ENCODE measurements at places on chromosomes 7 and 10.
A peak's percentile ranks its signal among the peaks of the same experiment; 100 is the strongest.

GRCh38 chr10:17278607-17279240 lies 50.7 kb downstream of the VIM start:
- H3K4me3 ChIP-seq = no peak overlapping the region
- no peak overlapping the region for H3K27ac ChIP-seq
- no peaks in the 10 kb centered on the region for H3K27me3 ChIP-seq
- no peaks in the 10 kb centered on the region for H3K4me1 ChIP-seq
- H3K36me3 ChIP-seq = no peaks in the 10 kb centered on the region

DNA sequence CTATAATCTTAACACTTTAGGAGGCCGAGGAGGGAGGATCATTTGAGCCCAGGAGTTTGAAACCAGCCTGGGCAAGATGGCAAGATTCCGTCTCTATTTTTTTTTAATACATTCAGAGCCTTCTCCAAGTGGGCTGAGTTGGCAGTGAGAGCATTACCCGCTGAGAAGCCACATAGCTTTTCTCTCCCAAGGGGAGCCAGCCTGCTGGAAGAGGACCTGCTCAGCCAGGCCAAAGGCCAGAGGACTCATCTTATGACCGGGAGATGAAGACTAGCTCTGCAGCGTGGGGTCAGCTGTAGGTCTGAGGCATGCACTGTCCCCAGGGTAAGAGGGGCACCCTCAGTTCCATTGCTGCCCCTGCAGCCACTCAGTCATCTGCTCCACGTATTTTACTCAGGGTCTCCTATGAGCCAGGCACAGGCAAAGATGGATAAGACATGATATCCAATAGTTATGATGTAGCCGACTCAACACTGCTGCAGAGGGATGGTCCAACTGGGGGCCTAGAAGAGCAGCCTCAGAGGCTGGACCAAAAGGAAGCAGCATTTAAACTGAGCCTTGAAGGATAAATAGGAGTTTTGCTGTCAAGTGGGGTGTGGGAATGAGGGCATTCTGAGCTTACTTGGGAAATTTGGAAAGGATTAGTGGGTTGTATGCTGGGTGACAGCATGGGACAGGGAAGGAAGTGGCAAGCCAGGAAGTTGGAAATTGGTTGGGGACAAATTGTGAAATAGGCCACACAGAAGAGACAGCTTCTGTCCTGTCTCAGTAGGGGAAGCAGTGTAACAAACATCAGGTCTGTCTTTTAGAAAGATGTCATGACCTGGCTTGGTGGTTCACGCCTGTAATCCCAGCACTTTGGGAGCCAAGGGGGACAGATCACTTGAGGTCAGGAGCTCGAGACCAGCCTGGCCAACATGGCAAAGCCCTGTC lies 1.6 kb upstream of the MARVELD1 start:
- no peak for DNase-seq
- peak overlapping the region; percentile 30 for H3K27ac ChIP-seq
- peak overlapping the region; percentile 56 for H3K4me3 ChIP-seq
- peaks cover 35% of the 10 kb centered on the region for H3K27me3 ChIP-seq
- peaks cover 15% of the 10 kb centered on the region for H3K4me1 ChIP-seq
- H3K36me3 ChIP-seq = peaks cover 6% of the 10 kb centered on the region

GRCh38 chr10:69864321-69864720 lies 62.6 kb downstream of the COL13A1 start:
- no peaks in the 10 kb centered on the region for H3K27me3 ChIP-seq
- H3K4me1 ChIP-seq = no peaks in the 10 kb centered on the region
- H3K27ac ChIP-seq = no peak overlapping the region
- H3K36me3 ChIP-seq = no peaks in the 10 kb centered on the region
- no peak for DNase-seq

GRCh38 chr10:95935429-95935828 lies 27.7 kb downstream of the CC2D2B start:
- DNase-seq = no peak
- H3K4me3 ChIP-seq = no peak overlapping the region
- no peak overlapping the region for H3K27ac ChIP-seq
- peaks cover 10% of the 10 kb centered on the region for H3K4me1 ChIP-seq

GRCh38 chr7:100595188-100595587 lies 7.0 kb upstream of the PCOLCE start:
- no peak for DNase-seq
- H3K27ac ChIP-seq = no peak overlapping the region
- no peaks in the 10 kb centered on the region for H3K36me3 ChIP-seq
- H3K4me3 ChIP-seq = no peak overlapping the region
- peaks cover 2% of the 10 kb centered on the region for H3K27me3 ChIP-seq
